ENCODE measurements at places on chromosomes 1 and 21.

- DNase-seq: no peak
Observed at GRCh38 chr1:173960625-173961024, 43.5 kb upstream of the SERPINC1 start.

DNA sequence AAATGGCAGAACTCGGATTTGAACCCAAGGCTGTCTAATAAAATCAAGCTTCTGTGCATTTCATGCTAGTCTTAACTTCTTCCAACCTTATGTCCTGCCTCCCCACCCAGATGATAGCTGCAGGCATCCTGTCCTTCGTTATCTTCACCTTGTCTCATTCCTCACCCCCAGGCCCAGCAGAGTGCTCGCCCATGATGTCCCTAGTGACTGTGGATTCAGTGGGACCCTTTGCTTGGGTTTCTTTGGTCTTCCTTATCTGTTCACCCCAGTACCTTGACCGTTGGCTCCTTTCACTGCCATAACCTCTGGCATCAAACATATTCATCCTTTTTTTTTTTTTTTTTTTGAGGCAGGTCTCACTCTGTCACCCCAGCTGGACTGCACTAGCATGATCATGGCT is 5.6 kb upstream of the BSDC1 start:
- no peak for DNase-seq

- no peak for DNase-seq
Observed at GRCh38 chr1:6909401-6909800, 124.1 kb downstream of the CAMTA1 start.

DNA sequence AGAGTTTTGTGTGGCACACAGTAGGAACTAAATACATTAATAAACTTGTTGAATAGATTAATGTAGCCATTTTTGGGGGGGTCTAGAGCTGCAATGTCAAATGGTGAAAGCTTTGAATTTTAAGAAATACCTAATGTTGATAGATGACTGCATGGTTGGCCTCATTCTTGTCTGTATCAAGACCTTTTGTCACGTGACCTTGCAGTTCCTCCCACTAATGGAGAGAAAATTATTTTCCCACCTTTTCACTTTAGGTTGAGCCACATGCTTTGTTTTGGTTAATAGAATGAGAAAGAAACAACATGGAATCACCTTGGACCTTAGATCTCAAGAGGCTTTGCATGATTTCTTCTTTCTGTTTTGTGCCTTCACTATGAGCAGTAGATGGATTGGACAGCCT is 223.6 kb upstream of the DEPDC1 start:
- DNase-seq: no peak

- DNase-seq: no peak
Observed at GRCh38 chr1:29636936-29637335, 400.6 kb downstream of the PTPRU start.

- DNase-seq: peak; percentile 56
Observed at GRCh38 chr1:151945725-151946722, 36.7 kb upstream of the THEM4 start.

GRCh38 chr1:228350179-228350742 is 56.4 kb downstream of the TRIM11 start:
- no peak for DNase-seq

GRCh38 chr1:151058692-151059091 is 730 bp downstream of the CDC42SE1 start:
- no peak for DNase-seq

GRCh38 chr1:110464340-110464739 is 13.4 kb downstream of the PROK1 start:
- no peak for DNase-seq

DNA sequence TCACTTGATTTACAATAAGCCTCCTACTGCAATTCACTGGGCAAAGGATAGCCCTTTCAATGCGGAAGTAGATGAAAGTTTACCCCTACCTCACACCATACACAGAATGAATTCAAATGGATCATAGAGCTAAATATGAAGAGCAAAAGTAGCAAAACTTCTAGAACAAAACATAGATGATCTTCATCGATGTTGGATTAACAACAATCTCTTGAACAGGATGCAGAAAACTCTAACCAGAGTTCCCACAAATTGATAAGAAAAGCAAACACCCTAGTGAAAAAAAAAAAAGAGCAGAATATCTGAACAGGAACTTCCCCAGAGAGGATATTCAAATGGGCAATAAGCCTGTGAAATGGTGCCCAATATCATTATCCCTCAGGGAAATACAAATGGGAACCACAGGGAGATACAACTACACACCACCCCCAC is 1.9 kb upstream of the UBASH3A start:
- DNase-seq: no peak

- no peak for DNase-seq
Observed at GRCh38 chr1:15412175-15412800, 2.6 kb downstream of the EFHD2 start.

GRCh38 chr1:48498096-48498791 is 26.2 kb upstream of the SPATA6 start:
- peak; percentile 26 for DNase-seq

GRCh38 chr1:151485685-151486255 is 25.4 kb upstream of the CGN start:
- no peak for DNase-seq

DNA sequence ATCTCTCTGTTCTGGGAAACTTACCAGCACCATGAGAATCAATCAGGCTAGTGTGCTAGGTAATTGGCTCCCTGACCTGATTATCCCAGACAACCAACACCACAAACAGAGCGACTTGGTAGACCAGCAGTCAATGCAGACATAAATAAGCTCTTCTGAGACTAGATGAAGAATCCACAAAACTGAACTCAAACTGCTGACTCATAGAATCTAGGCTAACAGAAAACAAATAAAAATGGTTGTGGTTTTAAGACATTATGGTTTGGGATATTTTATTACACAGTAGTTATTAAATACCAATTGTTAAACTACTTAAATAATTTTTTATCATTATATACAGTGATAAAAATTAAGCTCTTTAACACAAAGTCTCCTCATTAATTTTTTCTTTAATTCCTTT is 535.7 kb downstream of the COL11A1 start:
- DNase-seq: no peak

GRCh38 chr1:154788886-154789285 is 81.2 kb downstream of the KCNN3 start:
- DNase-seq: no peak

- DNase-seq: no peak
Observed at GRCh38 chr1:214280386-214281020, 456 bp upstream of the SMYD2 start.

DNA sequence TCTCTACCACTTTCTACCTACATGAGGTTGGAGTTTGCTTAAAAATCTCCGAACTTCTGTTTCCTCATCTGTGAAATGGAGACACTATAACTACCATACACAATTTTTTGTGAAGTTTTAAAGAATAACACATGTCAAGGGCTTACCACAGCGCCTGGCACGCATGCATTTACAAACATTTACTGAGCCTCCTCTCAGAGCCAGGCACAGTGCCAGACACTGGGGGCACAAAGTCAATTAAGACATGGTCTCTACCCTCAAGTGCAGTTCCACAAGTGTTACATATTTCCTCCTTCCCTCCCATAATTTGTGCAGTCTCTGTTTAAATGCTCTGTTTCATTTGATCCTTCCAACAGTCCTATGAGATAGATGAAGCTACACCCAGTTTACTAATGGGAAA is 356.4 kb upstream of the ESRRG start:
- no peak for DNase-seq

- DNase-seq: no peak
Observed at GRCh38 chr21:38992737-38993136, 187.0 kb downstream of the ETS2 start.

DNA sequence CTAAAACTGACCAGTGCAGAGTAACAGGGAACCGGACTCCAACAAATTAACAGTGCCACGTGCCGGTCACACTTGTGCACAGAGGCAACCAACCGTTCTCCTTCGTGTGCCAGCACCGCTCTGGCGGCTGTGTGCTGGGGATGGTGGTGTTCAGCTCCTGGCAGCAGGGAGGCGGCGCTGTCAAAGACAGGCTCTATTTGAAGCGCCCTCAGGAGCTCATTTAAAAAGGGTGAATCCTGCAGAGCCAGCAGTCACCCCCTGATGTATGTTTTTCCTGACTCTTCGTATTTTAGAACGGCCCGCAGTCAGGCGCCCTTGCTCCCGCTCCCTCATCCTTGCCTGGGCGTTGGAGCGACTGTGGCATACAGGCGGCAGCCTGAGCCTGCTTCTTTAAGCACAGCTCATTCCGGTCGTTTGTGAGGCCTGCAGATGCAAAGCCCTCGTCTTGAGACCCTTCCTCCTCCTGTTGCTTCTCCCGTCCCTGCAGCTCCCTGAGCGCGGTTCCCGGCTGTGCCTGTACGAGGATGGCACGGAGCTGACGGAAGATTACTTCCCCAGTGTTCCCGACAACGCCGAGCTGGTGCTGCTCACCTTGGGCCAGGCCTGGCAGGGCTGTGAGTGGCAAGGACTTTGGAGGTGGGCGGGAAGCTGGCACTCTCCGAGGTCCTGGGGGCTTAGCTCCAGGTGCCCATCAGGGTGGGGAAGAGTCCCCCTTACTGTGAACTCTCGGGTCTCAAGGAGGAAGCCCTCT is 1.1 kb downstream of the DFFB start:
- DNase-seq: no peak

- peak; percentile 24 for DNase-seq
Observed at GRCh38 chr1:156860113-156860627, 495 bp upstream of the NTRK1 start.

DNA sequence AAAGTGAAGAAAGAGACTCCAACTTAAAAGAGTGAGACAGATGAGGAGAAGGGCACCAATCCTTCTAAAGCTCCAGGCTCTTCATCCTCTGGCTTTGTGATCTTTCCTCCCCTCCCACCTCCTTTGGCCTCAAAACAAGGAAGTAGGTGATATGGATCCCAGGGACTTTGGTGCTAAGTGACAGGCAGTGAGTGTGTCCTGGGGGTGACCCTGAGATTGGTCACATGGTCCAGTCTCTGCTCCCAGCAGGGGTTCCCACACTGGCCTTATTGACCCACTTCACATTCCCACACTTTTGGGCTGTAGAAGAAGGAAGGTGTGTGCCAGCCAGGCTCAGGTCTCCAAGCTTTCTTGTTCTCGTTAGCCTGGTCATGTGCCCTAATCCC is 401.2 kb upstream of the PROX1 start:
- DNase-seq: no peak

GRCh38 chr1:64133036-64133435 is 70.4 kb upstream of the UBE2U start:
- DNase-seq: no peak

DNA sequence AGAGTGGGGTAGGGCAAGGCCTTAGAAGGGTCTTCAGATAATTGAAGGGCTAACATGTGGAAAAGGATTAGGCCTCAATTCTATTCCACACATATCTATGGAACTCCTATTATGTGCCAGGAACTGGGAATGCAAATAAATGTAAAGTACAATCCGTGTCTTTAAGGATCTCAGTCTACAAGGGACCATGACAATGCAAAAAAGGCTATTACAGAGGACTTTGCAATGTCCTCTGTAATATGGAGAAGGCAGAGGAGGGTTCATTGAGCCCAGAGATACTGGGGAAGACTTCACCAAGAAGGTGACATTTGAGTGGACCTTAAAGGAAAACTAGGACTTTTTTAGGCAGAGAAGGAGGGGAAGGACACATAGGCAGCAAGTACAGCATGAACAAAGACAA is 4.5 kb upstream of the SCMH1 start:
- no peak for DNase-seq

GRCh38 chr1:92536211-92536979 is 49.7 kb upstream of the GFI1 start:
- no peak for DNase-seq

DNA sequence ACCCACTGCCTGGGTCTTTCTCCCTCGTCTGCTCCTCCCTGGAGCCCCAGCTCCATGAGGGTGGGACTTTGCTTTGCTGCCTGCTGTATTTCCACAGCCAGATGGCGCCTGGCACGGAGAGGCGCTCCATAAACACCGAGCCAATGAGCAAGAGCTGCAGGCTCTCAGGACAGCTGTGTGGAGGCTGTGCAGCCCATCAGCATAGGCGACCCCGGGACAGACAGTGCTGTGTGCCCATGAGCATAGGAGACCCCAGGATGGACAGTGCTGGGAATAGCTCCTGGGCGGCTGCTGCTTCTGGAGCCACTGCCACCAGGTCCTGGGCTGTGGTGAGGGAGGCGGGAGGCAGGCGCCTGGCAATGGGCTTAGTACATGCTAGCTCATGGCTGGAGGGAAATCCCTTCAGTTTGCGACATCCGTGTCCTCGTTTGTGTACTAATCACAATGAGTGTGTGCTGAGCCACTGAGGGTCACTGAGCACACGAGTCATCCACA is 29.2 kb downstream of the CEP104 start:
- no peak for DNase-seq

DNA sequence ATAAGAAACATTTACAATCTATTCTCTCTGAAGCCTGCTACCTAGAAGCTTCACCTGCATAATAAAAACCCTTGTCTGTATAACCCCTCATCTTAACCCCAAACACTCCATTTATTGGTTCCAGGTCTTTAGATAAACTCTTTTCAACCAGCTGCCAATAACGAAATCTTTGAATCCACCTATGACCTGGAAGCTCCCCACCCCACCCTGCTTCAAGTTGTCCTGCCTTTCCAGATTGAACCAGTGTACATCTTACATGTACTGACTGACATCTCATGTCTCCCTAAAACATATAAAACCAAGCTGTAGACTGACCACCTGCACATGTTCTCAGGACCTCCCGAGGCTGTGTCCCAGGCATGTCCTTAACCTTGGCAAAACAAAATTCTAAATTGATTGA is 50.7 kb upstream of the VWA5B1 start:
- DNase-seq: no peak

- DNase-seq: no peak
Observed at GRCh38 chr1:231844986-231845502, 218.5 kb downstream of the DISC1 start.

DNA sequence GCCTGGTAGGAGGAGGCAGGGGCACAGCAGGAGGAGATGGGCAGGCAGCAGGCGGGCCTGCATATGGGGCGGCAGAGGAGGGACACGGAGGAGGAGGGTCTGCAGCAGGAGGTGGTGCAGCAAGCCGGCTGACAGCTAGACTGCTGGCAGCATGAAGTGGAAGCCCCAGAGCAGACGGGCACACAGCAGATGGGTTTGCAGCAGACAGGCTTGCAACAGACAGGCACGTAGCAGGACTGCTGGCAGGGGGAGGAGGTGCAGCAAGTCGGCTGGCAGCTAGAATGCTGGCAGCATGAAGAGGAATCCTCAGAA is 615 bp downstream of the KRTAP10-5 start:
- no peak for DNase-seq

DNA sequence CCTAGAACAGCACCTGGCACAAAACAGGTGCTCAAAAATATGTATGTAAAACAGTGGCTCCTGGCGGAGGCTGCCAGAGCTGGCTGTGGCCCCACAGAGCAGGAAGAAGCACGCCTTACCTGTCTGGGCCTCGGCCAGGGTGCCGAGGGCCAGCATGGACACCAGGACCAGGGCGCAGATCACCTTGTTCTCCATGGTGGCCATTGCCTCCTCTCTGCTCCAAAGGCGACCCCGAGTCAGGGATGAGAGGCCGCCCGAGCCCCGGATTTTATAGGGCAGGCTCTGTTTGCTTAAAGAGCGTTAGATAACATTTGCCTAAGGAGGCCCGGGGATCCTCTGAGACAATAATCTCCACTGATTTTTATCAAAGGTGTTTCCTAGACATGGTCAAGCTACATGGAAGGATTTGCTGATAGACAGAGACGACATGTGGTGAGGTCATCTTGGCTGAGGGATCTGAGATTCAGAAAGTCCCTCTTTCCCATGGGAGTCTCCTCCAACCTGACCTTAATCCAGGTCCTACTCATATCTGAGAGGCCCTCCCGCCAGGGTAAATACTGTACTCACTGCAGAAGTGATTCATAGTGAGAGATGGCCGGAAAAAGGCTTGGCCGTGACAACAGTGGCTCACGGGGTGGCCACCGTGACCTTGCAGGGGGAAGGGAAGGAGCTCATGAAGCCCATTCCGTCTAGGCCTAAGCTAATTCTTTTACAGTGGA is at the start of gene TFF1:
TSS of gene TFF1 (minus strand) at position 244 of the 719 bp plus-strand sequence. CDS start at position 204, 40 bp downstream.
- DNase-seq: no peak
